CD4-positive, CD25-positive, alpha-beta regulatory T cell (primary cell): ENCODE measurements at places on chromosomes 7 and 10. TPM values are rescaled to one million over a fixed set of nuclear protein-coding genes. Genes with fewer than 3 reads are reported as not detected.

Gene AFAP1L2
- total RNA-seq = 1.1 TPM

- H3K4me3 ChIP-seq = no peak overlapping the region
- H3K4me1 ChIP-seq = no peaks in the 10 kb centered on the region
- H3K27me3 ChIP-seq = no peaks in the 10 kb centered on the region
- no peak for DNase-seq
- no peak overlapping the region for H3K27ac ChIP-seq
- no peaks in the 10 kb centered on the region for H3K36me3 ChIP-seq
Observed at GRCh38 chr10:107032700-107033401, 131.7 kb downstream of the SORCS1 start.

Gene IFIT1
- total RNA-seq = 6.1 TPM

DNA sequence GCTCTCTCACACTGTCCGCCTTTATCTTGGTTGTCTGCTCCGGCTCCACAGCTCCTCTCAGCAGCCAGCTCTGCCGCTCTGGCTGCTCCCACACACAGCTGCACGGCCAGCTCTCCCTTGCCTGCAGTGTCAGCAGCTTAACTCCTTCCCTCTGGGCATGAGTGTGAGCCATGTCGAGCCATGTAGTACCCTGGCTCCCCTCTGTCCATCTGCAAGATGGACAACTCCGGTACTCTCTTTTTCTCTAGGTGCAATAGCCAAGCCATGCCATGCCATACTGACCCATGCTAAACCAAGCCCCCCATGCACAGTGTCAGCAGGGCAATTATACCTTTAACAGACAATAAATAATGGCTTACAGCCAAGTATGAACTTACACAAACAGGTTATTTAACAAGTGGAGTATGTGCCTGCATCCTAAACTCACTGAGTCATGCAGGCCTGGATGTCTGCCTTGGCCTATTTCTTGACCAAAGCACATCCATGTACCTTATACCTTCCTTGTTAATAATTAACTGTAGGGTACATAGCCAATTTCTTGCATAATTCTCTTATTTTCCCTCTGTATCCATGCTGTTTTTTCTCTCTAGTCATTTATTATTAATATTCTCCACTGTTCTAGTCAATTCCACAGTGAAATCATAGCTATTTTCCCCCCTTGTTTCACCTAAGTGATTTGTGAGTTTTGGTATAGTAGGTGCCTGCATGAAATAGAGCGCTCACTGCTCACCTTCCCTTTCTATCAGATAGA lies 170.9 kb downstream of the CDK14 start:
- no peaks in the 10 kb centered on the region for H3K4me1 ChIP-seq
- no peak overlapping the region for H3K4me3 ChIP-seq
- no peak for DNase-seq
- no peaks in the 10 kb centered on the region for H3K27me3 ChIP-seq
- no peak overlapping the region for H3K27ac ChIP-seq

Gene SLC16A9
- 0.42 TPM for total RNA-seq

DNA sequence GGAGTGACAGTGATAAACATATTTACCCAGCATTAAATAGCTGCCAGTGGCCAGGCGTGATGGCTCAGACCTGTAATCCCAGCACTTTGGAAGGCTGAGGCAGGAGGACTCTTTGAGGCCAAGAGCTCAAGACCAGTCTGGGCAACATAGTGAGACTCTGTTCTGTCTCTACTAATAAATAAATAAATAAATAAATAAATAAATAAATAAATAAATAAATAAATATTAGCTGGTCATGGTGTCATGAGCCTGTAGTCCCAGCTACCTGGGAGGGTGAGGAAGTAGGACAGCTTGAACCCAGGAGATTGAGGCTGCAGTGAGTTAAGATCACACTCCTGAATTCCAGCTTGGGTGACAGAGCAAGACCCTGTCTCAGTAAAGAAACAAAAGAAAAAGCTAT lies 384.0 kb upstream of the ADARB2 start:
- H3K4me1 ChIP-seq = no peaks in the 10 kb centered on the region
- no peak for DNase-seq
- H3K27me3 ChIP-seq = no peaks in the 10 kb centered on the region
- no peak overlapping the region for H3K27ac ChIP-seq
- H3K4me3 ChIP-seq = no peak overlapping the region
- H3K36me3 ChIP-seq = no peaks in the 10 kb centered on the region
